ENCODE measurements at places on chromosomes 4 and X.

- DNase-seq: no peak
Observed at GRCh38 chr4:58064653-58065052, 954.5 kb upstream of the IGFBP7 start.

GRCh38 chr4:94439606-94440005, 12.1 kb upstream of the PDLIM5 start:
- no peak for DNase-seq

GRCh38 chrX:24301060-24301459, 12.8 kb downstream of the SUPT20HL2 start:
- no peak for DNase-seq

DNA sequence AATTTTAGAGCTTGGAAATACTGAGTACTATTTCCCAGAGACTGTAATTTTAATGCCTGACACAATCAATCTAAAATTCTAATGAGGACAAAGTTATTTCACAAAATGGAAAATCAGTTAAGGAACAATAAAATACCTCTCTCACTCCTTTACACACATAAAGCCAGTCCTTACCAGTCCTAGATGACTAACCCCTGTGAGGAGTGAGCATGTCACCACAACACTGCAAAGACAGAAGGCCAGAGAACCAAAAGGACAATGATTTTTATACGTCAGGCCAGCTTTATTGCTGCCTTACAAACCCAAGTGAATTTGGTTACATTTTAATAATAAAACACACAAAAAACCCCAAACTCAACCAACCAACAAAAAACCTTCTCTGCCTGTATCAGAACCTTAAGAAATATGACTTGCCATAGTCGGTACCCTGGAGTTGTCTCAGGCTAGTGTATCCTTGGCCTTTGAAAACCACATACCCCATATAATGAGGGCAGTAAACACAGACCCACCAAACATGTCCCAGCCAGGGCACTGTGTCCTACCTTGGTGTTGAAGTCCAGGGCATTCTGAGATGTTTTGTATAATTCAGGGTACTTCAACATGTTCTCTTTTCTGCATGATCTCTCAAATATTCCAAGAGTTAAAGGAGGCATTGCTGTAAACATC, 57.6 kb downstream of the SHISA3 start:
- no peak for DNase-seq

DNA sequence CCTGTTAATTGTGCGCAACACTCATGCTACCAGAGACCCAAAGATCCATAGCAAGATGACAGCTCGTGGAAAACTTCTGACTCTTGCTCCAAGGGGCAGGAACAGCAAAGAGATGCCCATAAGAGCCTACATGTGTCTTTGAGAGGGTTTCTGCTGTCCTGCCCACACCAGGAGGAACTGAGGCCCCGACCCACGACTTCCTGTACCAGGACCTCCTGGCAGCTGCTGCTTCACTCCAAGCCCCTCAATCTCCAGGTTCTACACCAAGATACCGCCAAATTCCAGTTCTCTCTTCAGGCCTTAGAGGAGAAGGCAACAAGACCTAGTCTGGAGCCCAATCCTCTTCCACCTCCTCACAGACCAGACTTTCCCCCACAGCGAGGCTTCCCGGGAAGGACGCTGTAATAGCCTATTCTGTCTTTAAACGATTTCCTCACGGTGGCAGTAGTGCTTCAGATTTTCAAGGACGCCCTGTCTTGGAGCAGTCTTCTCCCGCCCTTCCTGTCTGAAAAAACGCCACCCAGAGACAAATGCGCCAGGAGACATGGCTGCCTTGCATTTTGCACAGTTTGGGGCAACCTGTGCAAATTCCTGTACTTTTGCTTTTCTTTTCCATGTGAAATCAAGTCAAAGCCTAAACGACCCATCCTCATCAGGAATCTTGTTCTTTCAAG, 230.2 kb upstream of the STK26 start:
- DNase-seq: peak; percentile 91

DNA sequence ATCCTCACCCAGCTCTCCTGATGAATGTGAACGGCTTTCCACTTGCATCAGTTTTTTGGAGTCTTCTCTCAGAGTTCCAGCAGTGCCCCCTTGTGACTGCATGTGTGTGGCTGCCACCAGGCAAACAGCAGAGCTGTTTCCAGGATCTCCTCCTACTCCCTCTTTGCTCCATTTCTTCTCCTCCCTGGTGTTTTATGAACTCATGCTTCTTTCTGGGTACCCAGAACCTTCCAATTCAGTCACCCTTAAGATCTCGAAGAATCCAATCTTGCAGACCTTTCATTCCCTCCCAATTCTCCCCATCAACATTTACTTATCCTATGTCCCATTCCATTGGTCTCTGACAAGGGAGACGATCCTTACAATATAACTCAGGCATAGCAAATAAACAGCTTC, 6.8 kb upstream of the TCEANC start:
- DNase-seq: peak; percentile 20

DNA sequence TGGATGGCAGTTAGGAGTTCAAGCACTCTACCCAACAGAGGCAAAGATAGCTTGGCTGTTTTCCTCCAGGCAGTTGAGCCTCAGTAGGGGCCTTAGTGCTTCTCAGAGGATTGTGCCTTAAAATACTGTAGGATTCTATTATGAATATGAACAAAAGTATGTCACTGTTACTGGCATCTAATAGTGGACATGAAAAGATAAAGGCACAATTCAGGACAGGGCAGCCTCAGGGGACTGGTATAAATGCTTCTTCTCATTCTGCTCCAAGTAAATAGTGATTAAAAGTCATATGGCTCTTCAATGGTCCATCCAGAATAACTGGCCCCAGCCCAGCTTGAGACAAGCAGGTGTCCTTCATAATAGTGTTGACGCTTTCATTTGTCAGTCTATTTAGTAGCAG, 17.7 kb downstream of the COL4A6 start:
- no peak for DNase-seq

DNA sequence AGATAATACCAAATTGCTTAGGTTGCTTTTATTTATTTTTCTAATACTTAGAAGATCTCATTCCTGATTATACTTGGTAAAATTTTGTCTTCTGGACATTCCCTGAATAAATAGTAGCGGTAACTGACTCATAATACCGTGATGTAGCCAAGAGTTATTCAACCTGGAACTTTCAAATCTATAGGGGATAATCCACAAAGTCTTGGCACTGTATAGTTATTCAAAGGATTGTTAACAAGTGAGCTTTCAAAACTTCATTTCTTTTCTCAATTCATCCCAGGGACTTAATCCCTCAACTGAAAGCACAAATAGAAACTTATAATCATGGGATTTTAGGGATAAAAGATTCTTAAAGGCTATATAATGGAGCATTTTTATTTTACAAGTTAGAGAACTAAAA, 1383.3 kb downstream of the FAM133A start:
- no peak for DNase-seq

- DNase-seq: no peak
Observed at GRCh38 chr4:34193451-34194154, 2050.7 kb downstream of the ARAP2 start.

DNA sequence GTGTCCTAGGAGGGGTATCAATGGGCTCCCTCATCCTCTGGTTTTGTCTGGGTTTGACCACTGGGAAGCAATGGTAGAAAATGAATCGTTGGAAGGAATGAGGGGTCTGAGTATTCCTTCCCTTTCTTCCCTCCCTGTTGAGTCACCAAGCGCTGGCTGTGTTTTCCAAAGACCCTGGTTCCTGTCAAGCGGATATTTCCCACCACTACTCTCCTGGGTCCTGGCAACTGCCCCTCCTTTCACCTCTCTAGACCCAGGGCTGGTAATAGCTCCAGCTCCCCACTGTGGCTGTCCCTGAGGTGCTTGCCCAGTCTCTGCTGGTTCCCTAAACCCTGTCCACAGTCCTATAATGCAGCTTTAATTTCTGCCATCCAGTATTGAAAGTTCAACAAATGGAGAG, 22.2 kb downstream of the SMIM43 start:
- no peak for DNase-seq

- DNase-seq: no peak
Observed at GRCh38 chrX:118496763-118497079, 1.1 kb downstream of the DOCK11 start.

DNA sequence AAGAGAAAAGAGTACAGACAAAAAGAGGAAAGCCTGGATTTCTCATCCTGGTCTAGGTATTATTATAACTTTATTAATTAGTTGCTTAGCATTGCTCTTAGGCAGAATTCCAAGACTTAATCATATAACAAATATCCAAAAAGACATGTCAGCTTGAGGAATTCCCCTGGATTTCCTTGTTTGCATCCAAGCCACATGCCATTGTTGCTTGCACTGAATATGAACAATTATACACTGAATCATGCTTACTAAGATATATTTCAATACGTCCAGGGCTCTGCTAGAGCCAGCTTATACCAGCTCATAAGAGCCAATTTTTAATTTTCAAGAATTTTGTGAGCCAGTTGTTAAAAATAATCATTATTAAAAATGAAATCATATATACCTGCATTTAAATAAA, 5.5 kb upstream of the TLR10 start:
- no peak for DNase-seq

DNA sequence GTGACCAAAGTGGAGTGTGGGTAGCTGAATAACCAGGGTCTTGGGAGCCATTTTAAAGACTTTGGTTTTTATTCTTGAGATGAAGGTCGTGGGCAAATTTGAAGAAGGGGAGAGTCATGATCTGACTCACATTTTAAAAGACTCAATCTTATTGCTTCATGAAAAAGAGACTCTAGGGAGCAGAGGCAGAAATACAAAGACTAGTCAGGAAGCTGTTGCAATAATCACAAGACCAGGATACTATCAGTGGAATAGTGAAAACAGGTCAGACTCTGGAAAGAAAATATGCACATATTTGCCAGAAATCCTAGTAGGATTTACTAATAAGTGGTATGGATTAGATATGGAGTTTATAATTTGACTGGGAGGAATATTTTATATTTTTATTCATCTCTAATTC, 448.4 kb downstream of the RAPGEF2 start:
- DNase-seq: no peak

DNA sequence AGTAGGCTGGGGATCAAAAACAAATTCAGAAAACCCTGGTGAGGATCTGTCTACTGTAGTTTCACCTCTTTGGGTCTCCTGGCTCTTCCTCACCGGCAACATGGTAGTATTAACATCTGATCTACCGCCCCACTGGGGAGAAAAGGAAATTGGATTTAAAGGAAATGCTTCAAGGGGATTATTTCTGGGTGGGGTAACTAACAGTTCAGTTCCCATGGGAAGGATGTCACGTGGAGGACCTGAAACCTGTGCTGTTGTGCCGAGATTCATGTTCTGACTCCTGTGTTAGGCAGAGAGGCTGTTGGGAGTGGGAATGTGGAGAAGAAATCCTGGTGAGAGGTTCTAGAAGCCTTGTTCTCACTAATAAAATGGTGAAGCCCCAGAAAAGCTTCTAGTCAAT, 254.4 kb downstream of the BCOR start:
- no peak for DNase-seq

- DNase-seq: no peak
Observed at GRCh38 chr4:43560047-43560446, 667.5 kb downstream of the GRXCR1 start.

DNA sequence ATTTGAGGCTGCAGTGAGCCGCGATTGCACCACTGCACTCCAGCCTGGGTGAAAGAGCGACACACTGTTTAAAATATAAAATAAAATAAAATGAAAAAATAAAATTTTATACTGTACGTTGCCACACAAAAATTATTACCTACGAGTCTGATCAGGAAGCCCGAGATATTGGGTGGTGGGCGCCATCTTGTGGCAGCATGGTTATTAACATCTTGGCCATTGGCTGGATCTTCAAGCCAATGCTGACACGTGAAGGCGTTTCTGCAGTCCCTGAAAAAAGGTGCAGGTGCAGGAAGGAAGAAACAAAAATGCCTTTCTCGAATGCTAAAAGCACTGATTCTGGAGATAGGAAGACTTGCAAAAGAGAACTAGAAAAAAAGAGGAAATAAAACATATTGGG, 4.9 kb upstream of the TLR8 start:
- DNase-seq: peak; percentile 55

DNA sequence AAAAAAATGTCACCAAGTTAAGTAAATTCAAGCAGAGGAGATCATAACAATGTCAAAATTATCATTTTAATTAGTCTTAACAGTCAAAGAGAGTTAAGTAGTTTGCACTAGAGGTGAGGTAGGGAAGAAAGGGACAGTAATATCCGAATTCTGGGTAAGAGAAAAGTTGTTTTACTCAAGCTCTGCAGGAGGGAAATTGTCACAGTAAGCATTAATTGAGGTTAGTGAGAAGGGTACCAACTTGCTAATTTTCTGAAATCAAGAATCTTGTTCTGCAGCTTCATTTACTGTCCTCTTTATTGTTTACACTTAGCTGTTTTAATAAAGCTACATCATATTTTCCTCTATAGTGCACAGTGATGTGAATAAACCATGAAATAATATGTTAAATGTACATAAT, 11.0 kb downstream of the DGKK start:
- DNase-seq: no peak

DNA sequence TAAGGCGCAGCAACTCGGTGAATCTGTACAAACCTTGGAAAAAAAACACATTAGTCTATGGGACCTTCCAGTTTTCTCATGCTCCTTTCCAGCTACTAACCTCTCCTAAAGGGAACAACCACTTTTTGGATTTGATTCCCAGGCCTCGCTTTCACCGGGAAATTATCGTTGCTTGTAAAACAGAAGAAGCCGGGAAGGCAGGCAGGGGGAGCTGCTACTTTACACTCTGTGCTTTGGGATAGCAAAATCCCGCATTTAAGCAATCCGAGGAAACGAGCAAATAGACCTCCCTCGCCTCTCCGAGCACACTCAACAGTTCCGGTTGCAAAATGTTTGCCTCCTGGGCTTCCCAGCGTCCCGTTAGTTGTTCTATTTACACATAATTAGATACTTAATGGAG, 1.2 kb downstream of the CD38 start:
- DNase-seq: no peak

GRCh38 chr4:101500742-101501141, 153.4 kb upstream of the PPP3CA start:
- no peak for DNase-seq

- no peak for DNase-seq
Observed at GRCh38 chr4:162075726-162076125, 88.1 kb downstream of the FSTL5 start.

DNA sequence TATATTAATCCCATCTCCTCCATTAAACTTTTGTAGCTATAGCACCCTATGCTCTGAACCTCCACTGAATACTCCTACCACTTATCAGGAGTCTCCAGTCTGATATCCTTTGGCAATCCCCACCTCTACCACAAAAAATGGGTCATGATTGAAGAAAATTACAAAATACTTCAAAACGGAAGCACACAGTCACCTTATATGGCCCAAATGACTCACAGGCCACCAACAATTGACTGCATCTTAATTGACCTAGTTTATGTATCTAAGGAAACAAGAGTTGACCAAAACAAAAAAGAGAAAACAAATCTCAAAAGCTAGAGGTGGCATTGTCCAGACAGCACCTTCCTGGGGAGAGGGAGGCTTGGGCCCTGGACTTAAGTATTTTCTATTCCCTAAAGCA, 120.0 kb upstream of the DIAPH2 start:
- DNase-seq: no peak

DNA sequence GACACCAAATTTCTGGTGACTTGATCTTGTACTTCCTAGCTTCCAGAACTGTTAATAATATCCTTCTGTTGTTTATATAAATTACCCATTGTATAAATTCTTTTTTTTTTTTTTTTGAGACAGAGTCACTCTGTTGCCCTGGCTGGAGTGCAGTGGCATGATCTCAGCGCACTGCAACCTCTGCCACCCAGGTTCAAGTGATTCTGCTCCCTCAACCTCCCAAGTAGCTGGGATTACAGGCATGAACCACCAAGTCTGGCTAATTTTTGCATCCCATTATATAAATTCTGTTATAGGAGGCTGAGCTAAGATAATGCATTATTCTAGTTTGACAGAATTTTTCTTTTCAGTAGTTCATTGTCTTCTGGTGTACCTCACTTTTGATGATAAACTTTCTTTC, 157.0 kb upstream of the DDIT4L start:
- no peak for DNase-seq

All from activated CD4-positive, alpha-beta T cell treated with anti-CD3 and anti-CD28 coated beads for 4 hours (primary cell).